ENCODE measurements at places on chromosomes 1 and 21.

- H3K4me1 ChIP-seq: no peaks in the 10 kb centered on the region
- no peak overlapping the region for H3K4me3 ChIP-seq
- DNase-seq: no peak
- no peaks in the 10 kb centered on the region for H3K27me3 ChIP-seq
- no peaks in the 10 kb centered on the region for H3K36me3 ChIP-seq
Observed at GRCh38 chr21:27365394-27365793, 398.5 kb upstream of the ADAMTS5 start.

DNA sequence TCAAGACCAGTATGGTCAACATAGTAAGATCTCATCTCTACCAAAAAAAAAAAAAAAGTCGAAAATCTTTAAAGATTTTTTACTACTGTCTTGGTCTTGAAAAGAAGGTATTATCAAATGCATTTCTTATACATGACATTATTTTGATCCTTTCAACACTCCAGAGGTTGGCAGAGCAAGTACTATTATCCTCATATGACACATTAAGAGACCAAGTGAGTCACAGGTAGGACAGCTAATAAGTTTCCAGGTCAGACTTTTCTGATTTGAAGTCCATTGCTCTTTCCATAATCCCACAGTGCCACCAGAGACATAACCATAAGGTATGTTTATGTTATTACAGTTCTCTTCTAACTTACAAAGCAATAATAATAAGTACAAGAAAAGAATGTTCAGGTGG lies 15.2 kb downstream of the DBT start:
- DNase-seq: no peak
- H3K36me3 ChIP-seq: peaks cover 48% of the 10 kb centered on the region
- H3K4me3 ChIP-seq: no peak overlapping the region
- no peaks in the 10 kb centered on the region for H3K4me1 ChIP-seq
- no peak overlapping the region for H3K27ac ChIP-seq
- no peaks in the 10 kb centered on the region for H3K27me3 ChIP-seq

DNA sequence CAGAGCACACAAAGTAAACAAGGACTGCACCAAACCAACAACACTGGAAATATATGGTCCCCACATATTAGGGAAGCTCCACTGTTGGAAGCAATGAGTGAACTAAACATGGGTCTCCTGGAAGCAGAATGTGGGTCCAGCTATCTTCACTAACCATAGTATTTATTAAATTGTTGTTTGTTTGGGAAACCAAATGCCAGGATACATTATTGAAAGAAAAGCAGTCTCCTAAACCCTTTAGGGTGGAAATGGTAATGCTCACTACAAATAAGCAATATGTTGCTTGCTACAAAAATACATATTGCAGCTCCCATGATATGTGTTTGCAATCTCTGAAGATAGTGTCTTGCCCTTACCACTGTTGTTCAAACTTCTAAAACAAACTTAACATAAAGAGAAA lies 2.2 kb downstream of the NEGR1 start:
- H3K4me1 ChIP-seq: peaks cover 16% of the 10 kb centered on the region
- H3K36me3 ChIP-seq: no peaks in the 10 kb centered on the region
- no peak overlapping the region for H3K4me3 ChIP-seq
- no peak for DNase-seq

GRCh38 chr1:53378932-53379661 lies 51.2 kb upstream of the LRP8 start:
- H3K36me3 ChIP-seq: no peaks in the 10 kb centered on the region
- peaks cover 65% of the 10 kb centered on the region for H3K27me3 ChIP-seq
- H3K4me1 ChIP-seq: no peaks in the 10 kb centered on the region
- H3K27ac ChIP-seq: no peak overlapping the region

All from activated naive CD4-positive, alpha-beta T cell treated with anti-CD3 and anti-CD28 coated beads, Interleukin-2, amount 10 ng/mL, durations not matched to agents 7 days and 5 days (primary cell).